ENCODE measurements at places on chromosomes 7 and 10.
A peak's percentile ranks its signal among the peaks of the same experiment; 100 is the strongest.

DNA sequence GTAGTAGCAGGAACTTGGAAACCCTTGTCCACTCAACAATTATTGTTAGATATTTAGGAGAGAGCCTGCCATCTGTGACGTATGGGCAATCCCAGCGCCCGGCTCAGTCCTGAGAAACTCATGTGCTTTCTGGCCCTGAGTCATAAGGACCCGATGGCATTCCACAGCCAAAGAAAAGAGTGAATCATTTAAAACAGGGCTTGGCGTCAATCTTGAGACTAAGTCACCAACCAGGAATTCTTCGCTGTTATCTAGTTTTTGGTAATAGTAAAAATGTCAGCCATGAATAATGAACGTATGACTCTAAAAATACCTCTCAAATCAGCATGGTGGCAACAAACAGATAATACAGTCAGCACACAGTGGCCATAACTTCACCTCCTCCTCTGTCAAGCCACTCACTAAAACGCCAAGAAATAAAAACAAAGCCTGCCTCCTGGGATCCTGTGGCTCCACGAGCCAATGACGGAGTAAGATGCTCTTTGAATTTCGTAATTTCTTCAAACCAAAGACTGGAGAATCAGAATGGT is 140.8 kb downstream of the ADAM12 start:
- DNase-seq = no peak

GRCh38 chr7:150898475-150899011 is 46.2 kb downstream of the AOC1 start:
- DNase-seq = peak; percentile 93

- DNase-seq = peak; percentile 4
These were observed 17.0 kb downstream of the KCP start for GRCh38 chr7:128893251-128894100.

DNA sequence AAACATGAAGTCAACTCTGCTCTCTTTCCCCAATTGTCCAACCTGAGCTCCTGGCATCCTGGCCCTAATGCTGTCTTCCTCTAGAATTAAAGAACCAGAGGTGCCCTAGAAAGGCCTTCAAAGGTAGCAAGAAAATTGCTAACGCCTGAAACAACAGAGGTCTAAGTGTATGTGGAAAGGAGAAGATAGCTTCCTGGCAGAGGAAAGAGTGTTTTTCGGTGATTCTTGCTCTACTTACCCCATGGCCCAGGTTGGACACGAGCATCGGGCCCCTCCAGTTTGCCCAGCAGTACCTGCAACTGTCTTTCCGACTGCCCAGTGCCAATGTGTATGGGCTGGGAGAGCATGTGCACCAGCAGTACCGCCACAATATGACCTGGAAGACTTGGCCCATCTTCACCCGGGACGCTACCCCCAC is 22.2 kb downstream of the MGAM2 start:
- DNase-seq = no peak

GRCh38 chr10:117543225-117544003 is 868 bp downstream of the EMX2 start:
- DNase-seq = peak; percentile 54

GRCh38 chr7:29289156-29290021 is 94.8 kb downstream of the CHN2 start:
- DNase-seq = peak; percentile 62

DNA sequence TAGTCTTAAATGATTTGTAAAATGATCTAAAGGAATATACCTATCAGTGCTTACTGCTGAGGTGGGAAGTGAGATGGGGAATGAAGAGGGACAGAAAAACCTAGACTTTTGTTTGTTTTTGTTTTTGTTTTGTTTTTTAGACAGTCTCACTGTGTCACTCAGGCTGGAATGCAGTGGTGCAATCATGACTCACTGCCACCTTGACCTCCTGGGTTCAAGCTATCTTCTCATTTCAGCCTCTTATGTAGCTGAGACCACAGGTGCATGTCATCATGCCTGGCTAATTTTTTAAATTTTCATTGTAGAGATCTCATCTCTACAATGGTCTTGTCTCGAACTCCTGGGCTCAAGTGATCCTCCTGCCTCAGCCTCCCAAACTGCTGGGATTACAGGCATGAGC is 116.4 kb upstream of the SEM1 start:
- no peak for DNase-seq

- DNase-seq = peak; percentile 38
These were observed at the start of gene RNLS for GRCh38 chr10:88582806-88583583. TSS of gene RNLS (minus strand) at chr10:88583318.

DNA sequence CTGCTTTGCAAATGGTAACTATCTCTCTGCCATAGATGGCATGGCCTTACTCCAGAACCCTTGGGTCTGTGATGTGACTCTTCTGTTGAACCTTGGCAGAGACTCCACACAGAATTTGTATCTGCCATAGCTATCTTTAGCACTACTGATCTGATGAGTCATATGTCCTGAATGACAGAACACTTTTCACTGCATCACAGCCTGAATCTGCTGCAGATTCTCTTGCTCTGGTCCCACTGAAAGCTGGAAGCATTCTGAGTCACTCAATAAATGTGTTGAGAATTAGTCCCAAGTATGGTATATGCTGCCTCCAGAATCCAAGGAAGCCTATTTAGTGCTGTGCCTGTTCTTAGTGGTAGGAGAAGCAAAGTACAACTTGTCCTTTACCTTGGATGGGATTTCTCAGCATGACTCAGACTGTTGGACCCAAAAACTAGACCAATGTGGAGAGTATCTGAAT is 39.5 kb upstream of the ANKRD1 start:
- DNase-seq = peak; percentile 17

DNA sequence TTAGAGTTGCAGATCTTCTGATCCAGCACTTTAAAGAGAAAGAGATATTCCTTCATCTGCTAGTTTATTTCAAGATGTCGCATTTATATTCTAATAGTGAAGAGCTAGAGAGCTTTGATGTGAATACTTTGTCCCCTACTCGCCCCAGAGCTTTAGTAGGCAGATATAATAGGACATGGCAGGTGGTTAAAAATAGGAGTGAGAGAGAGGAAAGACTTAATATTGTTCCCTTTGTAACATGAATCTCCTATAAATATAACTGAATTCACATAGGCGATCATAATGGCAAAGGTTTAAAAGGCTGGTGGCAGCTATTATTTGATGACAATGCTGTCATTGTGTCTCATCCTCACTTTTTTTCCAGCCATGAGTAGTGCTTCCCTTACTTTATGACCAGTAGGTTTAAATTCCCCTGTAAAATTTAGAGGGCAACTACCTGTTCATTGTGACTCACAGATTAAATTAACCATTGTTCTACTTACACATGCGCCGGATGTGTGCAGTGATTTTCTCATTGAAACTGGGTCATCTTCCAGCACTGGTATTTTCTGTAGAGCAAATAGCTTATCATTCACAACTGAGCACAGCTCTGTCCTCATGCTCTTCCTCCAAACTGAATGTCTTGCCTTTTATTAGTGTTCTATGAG is 906.7 kb upstream of the CELF2 start:
- no peak for DNase-seq

GRCh38 chr7:144736880-144737493 is 98.9 kb downstream of the TPK1 start:
- DNase-seq = no peak

- DNase-seq = no peak
These were observed 40.5 kb downstream of the PRSS2 start for GRCh38 chr7:142811154-142811737.

DNA sequence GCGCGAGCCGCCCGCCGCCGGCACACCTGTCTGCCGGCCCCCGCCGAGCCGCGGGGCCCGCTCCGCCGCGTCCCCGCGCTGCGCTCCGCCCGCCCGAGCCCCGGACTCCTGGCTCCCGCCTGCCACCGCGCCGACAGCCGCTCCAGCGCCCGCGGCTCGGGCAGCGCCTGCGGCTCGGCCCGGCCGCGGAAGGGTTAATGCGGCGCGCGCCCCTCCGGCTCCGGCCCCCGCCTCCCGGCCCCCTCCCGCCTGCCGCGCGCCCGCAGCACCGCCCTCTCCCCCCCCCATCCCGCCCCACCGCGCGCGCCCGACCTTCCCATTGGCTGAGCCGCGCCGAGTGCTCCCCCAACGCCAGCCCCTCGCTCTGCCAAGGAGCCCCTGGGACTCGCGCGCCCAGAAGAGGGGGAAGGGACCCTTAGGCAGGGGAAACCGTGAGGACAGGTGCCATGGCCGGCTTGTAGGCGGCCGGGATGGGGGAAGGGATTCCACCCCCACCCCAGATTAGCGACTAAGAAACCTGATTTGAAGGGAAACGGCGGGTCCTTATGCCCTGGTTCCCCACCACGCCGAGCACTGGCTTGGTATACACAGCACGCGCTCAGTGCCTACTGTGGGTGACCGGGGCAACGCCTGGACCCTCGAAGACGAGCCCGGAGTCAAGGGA is at the start of gene KCNH2:
Gene KCNH2 (minus strand): TSS at position 196 of the 664 bp plus-strand sequence. CDS start 408 bp downstream, outside the sequence.
- peak; percentile 89 for DNase-seq

DNA sequence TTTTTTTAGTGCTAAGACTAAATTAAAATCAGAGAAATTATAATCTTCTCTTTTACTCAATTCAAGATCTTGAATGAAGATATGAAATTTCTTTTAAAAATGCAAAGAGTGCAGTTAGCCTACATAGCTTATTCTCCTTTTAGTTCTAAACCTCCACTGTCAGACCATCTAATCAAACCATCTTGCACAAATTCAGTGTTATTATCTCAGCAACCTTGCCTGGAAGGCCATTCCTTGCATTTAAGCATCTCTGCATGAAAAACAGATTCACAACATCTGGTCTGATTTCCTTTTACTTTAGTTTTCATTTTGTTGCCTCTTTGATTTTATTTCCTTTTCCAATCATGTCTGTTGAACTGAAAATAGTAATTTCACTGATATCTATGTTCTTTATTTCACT is 527.2 kb upstream of the LRRTM3 start:
- no peak for DNase-seq

GRCh38 chr7:79664884-79665676 is 211.6 kb upstream of the MAGI2 start:
- DNase-seq = peak; percentile 59

DNA sequence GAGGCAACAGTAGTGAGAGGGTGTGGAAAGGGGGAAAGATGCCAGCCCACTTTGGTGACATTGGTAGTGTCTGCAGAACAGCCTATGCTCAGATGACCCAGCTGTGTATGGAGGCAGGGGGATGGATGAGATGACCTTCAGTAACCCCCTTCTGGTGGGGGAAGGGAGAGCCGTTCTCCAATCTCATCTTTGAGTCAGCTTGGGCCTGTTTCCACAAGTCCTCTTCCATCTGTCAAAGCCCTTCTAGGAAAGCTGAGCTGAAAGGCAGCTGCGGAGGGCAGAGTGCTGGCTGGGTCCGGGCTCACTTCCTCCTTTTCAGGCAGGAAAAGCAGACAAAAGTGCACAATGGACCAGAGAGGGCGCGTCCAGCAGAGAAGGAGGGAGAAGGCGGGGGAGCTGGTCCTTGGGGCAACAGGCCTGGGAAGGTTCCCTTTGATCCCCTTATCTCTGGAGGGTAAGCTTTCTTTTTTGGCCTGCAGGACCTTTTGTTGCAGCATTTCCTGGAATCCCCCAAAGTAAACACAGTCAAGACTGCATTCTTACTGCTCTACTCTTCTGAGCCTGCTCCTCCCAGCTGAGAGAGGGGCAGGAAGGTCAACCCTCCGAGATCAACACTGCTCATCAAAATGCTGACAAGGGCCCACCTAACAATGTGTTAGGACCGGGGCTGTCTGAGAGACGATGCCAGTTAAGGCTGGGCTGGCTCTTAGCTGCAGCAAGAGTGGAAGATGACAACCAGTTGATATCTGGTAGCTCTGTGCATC is 1.2 kb upstream of the LRMDA start:
- peak; percentile 30 for DNase-seq

DNA sequence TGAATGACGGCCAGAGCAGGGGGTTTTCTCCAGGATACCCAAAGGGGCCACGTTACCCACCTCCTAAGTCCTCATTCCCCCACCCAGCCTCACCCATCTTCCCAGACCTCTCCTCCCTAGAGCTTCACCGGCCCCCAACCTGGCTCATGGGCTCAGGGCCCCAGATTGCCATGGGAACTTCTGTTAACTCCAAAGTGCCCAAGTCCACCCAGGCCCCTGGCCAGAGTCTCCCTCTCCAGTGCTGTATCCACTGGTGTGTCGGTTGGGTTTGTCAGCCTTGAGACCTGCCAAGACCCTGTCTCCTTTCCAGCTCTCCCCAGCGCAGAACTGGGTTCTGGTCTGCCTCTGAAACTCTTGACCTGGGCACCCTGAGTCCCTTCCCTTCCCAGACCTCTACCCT is 37.1 kb upstream of the ZMIZ2 start:
- no peak for DNase-seq

- DNase-seq = no peak
These were observed 554.9 kb downstream of the HTR7 start for GRCh38 chr10:90302758-90303481.

DNA sequence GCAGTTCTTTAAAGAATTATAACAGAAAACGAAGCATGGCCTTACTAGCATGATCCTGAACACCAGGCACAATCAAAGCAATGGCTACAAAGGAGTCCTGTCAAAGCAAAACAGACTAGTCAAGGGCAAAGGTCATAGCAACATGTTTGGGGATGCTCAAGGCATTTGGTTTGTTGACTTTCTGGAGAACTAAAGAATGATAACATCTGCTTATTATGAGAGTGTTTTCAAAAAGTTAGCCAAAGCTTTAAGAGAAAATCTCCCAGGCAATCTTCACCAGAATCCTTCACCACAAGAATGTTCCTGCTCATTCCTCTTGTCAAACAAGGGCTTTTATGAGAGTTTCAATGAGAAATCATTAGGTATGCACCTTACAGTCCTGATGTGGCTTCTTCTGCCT is 95.1 kb upstream of the CPXM2 start:
- DNase-seq = no peak

DNA sequence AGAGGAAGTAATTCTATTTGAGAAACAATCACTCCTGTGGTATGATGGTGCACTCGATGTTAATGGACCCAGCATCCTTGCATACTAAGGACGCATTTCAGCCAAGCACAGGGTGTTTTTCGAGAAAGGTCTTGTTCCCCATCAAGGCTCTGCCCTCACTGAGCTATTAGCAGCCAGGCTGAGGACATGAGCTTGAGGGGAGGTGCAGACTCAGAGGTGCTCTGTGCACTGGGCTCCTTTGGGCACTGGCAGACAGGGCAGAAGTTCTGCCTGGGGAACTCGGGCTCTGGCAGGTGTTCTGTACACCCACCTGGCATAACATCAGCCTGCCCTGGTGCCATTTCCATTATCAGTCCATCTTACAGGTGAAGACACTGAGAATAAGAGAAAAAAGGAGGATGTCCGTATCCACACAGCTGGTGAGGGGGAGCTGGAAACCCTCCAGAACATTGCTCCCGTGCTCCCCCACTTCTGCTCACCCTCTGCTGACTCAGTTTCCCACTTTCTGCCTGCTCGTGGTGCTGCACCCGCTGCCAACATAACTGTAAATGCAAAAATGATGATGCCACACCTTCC is 92.7 kb upstream of the RET start:
- no peak for DNase-seq

GRCh38 chr10:11140963-11141362 is 123.3 kb downstream of the CELF2 start:
- DNase-seq = no peak

DNA sequence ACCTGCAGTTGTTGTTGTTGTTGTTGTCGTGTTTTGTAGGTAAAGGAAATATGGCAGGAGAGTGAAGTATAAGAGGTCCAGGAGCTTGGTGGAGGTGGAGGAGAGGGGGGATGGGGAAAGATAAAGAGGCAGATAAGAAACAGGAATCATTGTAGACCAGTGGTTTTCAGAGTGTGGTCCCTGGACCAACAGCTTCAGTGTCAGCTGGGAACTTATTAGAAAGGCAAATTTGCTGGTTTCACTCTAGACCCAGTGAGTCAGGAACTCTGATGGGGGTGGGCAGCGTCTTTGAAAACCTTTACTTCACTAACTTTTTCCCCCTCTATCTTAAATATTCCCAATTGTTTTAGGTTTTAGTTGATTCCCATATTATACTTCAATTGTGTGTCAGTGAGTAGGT is 241.5 kb downstream of the AUTS2 start:
- no peak for DNase-seq
